ENCODE measurements at places on chromosomes 6 and 20.

DNA sequence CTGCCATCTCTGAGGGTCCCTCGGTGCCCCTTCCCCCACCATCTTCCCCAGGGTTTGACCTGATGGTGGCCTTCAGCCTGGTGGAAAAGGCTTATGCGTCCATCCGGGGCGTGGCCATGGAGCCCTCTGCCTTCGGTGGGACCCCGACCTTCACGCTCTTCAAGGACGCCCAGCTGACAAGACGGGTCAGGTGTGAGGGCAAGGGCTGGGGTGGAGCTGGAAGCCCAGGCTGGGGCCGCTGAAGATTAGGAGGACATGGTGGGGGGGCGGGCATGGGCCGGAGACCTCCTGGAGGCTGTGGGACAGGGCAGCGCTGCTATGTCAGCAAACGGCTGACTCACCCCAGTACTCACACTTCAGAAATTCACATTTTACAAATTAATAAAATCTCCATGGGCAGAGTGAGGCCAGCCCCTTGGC lies 23.5 kb downstream of the COL20A1 start:
- DNase-seq: no peak

DNA sequence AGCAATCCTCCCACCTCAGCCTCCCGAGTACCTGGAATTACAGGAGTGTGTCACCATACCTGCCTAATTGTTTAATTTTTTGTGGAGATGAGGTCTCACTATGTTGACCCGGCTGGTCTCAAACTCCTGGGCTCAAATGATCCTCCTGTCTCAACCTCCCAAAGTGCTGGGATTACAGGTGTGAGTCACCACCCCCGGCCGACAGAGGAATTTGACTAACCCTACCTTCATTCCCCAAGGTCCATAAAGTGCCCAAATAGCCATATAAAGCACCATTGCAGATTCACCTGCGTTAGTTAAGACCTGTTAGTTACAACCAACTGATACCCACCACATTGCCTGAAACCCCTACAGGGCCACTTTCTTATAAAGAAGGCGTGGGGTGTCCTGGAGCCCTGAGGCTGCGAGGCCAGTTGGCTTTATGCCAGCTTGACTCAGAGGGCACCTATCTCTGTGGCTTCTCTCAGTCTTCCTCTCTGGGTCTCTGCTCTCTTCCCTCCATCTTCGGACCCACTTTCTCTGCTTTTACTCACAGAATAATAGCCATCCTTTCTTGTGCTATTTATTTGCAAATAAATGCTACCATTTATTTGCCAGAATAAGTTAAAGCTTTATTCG lies 65.6 kb downstream of the SLC2A10 start:
- DNase-seq: no peak

GRCh38 chr20:62147528-62147927 lies 4.0 kb downstream of the SS18L1 start:
- no peak for DNase-seq

- DNase-seq: no peak
Observed at GRCh38 chr20:23926944-23927872, 47.7 kb upstream of the CST5 start.

DNA sequence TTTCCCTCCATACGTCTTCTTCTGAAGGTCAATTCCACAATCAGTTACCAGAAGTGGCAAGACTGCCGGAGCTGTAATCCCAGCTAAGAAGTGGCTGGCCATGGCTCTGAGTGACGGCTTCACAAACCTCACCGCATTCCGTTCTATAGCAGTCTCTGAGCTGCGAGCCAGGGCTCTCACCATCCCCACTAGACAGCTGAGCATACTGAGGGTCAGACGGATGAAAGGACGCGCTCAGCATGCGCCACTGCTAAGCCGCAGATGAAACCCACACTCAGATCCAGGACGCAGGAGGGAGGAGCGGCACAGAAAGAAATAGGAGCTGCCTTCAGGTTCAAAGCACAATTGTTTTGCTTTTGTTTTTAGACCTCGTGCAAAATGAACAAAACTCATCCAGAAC lies 97.9 kb downstream of the ANKRD60 start:
- no peak for DNase-seq

DNA sequence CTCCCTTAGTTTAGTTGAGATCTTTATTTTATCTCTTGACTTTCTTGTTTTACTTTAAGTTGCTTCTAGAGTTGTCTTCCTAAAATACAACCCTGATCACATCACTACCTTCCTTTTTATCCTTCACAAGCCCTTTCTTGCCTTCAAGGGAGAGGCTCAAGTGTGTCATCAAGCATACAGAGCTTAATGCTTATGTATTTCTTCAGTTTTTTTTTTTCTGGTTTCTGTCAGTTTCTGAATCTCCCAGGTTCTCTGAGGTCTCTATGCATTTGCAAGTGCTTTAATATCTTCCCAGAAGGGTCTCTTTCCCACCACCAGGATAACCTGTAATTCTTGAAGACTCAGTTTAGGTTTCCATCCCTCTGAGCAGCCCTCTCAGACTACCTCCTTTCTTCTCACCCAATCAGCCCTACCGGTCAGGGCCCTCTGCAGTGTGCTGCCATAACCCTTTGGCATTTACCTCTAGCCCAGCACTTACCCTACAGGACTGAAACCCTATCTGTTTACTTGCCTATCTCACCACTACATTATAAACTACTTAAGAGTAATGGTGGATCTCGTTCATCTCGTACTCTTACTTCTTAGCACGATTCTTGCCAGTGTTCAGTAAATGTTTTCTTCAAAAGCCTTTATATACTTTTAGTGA lies 36.9 kb downstream of the EYA4 start:
- DNase-seq: no peak

DNA sequence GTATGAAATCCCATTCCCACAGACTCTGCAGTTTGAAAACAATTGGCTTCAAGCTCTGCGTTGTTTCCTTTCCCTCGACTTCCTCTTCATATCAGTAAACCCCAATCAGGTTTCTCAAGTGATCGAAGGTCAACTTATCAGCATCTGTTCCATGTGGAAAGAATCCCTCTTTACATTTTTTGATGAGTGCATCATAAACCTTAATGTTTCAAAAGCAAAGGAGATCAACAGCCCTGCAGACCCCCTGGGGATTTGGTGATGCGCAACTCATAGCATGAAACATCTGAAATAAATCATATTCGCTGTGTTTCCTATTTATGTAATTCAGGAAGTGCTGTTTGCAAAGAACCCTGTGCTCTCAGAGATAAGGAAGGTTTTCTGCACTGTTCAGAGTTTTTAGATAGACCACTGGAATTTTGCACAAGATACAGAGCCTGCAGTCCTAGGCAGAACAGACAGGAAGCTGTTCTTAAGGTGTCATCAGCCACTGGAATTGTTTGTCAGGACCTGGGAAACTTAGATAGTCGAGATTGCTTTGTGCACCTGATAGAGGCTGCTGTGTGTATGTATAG lies 216.0 kb downstream of the HIVEP2 start:
- no peak for DNase-seq

- no peak for DNase-seq
Observed at GRCh38 chr6:44034391-44034861, 92.8 kb downstream of the MRPL14 start.

GRCh38 chr20:40882152-40882551 lies 146.5 kb upstream of the TOP1 start:
- no peak for DNase-seq

GRCh38 chr20:21161926-21162325 lies 36.0 kb downstream of the KIZ start:
- DNase-seq: no peak

DNA sequence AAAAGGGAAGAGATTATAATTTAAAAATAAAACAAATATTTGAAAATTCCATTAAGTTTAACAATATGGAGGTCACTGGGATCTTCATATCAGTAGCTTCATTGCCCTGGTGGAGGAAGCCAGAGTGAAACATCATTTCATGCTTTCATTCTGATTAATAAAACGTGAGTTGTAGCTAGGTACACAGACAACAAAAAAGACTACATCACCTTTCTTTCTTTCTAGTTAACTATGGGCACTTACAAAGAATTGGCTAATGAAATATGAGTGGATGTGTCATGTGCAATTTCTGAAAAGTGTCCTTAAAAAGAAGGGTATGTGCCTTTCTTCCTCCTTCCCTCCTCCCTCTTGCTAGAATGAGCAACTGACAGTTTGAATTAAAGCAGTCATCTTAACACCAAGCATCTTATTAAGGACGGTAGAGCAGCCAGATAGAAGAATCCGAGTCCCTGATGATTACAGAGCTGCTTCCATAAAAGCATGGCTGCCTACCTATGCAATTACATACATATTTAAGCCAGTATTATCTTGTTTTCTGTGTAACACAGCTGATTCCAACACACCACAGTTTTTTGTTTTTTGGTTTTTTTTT lies 3.4 kb downstream of the SERAC1 start:
- no peak for DNase-seq

DNA sequence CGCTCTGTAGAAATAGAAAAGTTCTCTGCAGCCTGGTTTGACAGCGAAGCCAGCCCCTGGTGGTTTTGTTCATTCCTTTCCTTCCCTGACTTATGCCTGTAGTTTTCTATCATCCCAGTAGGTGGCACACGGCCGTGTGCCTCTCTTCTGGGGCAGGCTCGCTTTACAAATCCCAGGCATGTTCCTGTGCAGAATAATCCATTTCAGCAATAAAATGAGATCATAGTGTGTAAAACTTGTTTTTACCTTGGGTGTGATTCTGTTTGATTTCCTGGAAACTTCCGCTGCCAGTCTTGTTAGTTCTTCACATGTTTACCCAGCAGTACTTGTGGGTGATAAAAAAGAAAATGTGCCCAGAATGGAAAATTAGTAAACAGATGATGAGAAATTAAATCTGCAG lies 7.4 kb upstream of the INSM1 start:
- DNase-seq: no peak

DNA sequence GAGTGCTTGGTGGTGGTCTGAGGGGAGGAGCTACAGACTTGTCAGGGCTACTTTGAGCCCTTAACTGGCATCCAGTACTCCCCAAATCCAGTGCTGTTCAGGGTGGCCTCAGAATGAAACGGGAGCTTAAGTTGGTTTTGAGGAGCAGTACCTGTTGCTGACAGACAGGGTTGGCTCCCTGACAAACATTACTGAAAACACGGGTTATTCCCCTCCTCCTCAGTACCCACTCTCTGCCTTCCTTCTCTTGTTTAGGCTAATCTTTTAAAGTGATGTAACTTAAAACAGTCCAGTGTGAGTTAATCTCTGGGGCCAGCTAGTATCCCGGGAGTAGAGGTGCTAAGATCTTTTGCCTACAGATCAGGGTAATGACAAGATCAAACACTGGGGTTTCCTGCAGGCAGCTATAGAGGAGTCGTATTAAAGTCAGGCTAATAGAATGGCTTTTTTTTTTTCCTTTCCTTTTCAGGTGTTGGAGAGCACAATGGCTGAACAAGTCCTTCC lies 3.7 kb downstream of the TNFAIP3 start:
- no peak for DNase-seq

DNA sequence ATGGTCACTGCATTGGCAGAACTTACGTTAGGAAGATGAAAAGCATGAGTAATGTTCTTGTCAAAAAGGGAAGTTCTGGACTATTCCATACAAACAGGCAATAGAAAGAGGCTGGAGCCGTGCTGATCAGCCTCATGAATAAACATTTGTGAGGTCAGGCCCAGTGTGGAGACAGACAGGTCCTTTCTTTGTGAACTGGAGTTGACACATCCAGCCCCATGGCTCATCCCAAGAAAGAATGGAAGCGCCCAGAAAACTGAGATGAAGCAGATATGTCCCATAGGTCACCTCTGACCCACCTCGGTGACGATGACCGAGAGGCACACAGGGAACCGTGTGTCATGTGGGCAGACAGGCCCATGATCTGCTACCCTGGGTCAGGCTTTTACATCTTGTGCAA lies 276.0 kb upstream of the SGK1 start:
- no peak for DNase-seq

GRCh38 chr6:58290177-58290576 lies 972.7 kb downstream of the PRIM2 start:
- DNase-seq: no peak

GRCh38 chr6:145656128-145656527 lies 79.2 kb downstream of the EPM2A start:
- no peak for DNase-seq

GRCh38 chr6:30730601-30731435 lies 10.7 kb downstream of the TUBB start:
- peak; percentile 77 for DNase-seq

DNA sequence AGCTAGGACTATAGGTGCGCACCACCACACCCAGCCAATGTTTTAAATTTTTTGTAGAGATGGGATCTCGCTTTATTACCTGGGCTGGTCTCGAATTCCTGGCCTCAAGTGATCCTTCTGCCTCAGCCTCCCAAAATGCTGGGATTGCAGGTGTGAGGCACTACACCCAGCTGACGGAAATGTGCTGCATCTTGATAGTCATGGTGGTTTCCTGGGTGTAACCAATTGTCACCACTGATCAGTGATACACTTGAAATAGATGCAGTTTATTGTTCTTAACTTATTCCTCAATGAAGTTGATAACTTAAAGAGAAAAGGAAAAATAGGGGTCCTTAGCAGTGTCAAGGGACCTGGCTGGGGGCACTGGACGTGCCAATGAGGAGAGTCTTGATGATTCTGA lies 92.4 kb downstream of the PPP1R14C start:
- no peak for DNase-seq

DNA sequence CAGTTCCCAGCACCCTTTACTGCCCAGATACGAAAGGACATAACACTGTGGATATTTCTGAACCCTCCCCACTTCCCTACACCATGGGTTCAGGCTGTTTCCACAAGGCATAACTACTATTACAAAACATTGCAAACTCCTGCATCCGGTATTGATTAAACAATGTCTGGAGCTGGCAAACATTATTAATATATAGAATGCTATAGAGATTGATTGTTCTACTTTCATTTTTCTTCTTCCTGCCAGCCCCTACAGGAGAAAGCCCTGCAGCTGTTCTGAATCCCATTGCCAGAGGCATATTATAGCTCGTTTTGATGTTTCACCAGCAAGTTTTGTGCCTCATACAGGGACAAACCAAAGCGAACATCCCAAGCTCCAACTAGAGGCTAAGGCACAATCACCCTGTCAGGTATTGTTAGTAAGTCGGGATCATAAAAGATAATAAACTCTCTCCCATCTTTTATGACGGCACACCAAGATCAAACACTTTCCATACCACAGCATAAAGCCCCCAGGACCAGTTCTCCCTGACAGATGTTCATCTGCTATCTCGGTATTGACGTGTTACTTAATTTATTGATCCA lies 331.1 kb upstream of the NT5E start:
- DNase-seq: no peak

GRCh38 chr20:11783102-11783850 lies 134.4 kb upstream of the BTBD3 start:
- no peak for DNase-seq

- DNase-seq: no peak
Observed at GRCh38 chr20:33649201-33649681, 12.9 kb upstream of the C20orf144 start.

DNA sequence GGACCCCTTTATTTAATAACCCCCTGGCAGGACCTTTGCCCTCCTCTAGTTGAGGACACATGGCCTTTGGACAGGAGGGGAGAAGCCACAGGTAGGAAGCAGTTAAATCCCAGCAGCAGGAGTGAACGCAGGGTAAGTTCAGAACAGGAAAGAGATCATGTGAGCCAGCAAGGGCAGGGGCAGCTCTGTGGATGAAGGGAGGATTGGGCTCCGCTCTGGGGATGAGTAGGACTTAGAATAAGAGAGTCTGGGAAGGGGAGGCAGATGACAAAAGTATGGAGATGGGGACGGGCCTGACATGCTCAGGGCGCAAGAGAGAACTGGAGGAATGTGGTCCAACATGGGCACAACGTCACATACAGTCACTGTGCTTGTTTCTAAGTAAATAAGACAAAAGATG lies 89.0 kb downstream of the NDUFAF5 start:
- DNase-seq: no peak
